Stimulated activated CD8-positive, alpha-beta memory T cell treated with anti-CD3 and anti-CD28 coated beads, Interleukin-7, amount 100 ng/mL, for 1 hour (primary cell): ENCODE measurements at places on chromosomes 4 and X.

DNA sequence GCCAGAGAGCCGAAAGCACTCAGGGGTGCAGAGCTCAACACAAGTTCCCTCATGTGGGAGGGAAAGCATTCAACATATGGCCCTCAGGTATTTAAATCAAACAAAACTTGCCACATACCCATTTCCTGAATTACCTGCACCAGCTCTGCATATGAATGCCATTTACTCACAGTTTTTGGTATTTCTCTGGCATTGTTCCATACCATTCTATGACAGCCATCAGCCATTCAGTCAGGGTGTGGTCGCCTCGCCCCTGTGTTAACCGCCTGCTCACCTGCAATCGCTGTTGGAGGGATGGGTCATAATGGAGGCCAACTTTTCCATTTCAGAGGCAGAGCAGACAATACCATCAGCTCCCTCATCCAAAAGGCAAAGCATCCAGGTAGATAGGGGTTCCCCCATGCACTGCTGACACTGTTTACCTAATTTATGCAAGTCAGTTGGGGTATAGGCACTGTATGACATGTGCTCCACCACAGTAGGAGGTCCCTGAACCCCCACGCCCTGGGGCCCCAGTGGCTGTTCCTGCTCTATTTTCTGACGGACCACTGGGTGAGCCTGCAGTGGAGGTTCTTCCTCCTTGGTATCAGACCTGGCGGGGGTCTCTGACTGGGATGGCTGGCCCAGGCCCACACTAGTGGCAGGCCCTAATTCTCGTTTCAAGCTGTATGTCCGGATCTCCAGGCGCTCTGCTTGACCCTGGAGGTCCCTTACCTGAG, 227.1 kb downstream of the ADGRL3 start:
- no peak for DNase-seq

- no peak for DNase-seq
Measured at GRCh38 chr4:176676901-176677300, 115.8 kb downstream of the VEGFC start.

DNA sequence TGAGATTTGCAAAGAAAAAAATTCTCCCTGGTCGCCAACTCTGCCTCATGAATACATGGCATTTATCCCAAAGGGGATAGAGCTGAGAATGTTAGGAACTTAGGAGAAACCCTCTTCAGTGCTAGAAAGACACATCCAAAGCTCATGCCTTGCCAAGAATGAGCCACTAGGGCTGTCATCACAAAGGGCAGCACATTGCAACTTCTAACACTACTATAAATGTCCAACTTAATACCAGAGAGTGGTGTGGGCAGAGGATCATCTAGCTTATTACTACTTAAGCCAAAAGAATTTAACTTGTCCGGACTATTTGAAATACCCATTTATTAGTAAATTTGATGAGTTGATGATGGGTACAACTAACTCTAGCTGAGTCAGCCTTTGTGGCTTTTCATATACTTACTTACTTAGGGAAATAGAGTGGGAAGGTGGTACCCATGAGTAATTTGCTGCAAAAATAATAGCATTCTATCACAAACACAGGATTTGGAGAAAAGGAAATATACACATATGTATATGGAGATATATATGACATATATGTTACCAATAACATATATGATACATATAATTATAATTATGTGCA, 66.3 kb upstream of the GAB1 start:
- no peak for DNase-seq

DNA sequence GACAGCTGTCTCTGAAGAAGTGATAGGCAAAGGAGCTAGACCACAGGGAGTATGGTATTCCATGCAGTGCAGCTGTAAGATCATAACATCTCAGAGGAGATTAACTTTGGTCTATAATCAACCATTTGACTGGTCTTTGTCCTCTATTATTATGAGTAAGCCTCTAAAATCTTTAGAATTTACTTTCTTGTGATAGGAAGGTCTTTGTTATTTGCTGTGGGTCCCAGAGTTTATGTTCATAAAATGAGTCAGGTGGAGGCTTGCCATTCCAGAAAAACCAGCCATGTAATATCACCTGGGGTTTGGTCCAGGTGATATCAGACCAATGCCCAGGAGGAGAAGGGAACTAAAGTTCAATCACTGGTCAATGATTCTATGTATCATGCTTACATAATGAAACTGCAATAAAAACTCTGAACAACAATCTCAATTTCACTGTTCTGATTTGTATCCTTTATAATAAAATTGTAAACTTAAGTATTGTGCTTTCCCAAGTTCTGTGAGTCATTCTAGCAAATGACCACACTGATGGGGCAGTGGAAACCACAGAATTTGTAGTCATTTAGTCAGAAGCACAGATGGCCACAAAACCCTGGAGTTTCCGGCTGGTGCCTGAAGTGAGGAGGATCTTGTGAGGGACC, 239.6 kb upstream of the TRAM1L1 start:
- no peak for DNase-seq

- DNase-seq = no peak
Measured at GRCh38 chr4:65450899-65451298, 219.4 kb downstream of the EPHA5 start.

GRCh38 chr4:155667568-155668511, 1.2 kb downstream of the GUCY1A1 start:
- no peak for DNase-seq

GRCh38 chr4:6071959-6072720, 53.9 kb upstream of the C4orf50 start:
- DNase-seq = no peak

- DNase-seq = no peak
Measured at GRCh38 chrX:10531927-10532326, 88.5 kb downstream of the MID1 start.

DNA sequence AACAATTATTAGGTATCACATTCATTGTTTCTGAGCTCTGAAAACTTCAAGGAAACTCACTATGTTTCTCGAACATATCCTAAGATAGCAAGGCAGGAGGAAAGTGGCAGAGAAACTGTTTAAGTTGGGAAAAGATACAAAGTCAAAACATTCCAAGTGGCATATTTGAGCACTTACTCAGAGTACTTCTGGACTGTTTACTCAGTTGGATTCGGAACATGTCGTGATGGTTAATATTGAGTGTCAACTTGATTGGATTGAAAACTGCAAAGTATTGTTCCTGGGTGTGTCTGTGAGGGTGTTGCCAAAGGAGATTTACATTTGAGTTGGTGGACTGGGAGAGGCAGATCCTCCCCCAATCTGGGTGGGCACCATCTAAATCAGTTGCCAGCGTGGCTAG, 298.3 kb downstream of the IL1RAPL2 start:
- no peak for DNase-seq

- DNase-seq = no peak
Measured at GRCh38 chr4:151530230-151530629, 121.3 kb downstream of the FHIP1A start.

DNA sequence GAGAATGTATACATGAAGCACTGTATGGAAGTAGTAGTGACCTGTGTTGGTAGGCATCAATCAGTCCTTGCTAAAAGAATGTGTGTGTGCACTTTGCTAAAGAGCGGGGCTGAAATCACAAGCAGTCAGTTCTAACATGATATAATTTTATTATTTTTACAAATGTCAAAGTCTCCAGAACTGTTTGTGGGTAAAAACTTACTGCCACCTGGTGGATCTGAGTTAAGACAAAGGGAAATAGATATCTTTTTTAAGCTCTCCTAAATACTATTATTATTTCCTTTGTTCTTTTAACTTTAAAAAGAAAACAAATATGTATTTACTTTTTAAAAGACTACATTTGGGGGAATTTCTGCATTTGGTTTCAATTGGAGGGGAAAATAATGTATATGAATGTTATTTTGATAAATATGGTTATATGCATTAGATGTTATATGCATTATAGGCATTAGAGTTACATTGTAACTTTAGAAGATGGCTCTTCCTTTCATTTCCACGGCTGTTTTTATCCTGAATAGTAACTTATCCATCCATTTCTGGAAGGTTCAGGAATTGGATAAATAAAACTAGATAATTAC, 7.8 kb upstream of the CLOCK start:
- DNase-seq = no peak

GRCh38 chr4:183746305-183747229, 87.5 kb downstream of the TRAPPC11 start:
- DNase-seq = no peak

DNA sequence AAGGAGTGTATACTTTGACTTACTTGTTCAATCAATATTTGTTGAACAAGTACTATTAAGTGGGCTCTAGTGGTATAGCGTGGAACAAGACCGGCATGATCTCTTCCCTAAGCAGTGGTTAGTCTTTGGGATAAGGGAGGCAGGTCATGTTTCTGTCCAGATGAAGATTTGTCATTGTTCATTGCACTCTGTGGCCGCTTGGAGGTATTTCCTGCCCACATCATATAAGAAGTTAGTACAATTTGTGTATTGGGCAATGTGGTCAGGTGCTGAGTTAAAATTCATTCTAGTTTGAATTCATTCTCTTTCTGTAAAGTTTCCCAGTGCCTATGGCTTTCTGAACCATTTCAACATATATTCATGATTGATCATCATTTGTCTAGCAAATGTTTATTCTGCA, 101.1 kb upstream of the SHISA3 start:
- no peak for DNase-seq

- DNase-seq = no peak
Measured at GRCh38 chrX:10235851-10236250, 79.1 kb downstream of the CLCN4 start.

DNA sequence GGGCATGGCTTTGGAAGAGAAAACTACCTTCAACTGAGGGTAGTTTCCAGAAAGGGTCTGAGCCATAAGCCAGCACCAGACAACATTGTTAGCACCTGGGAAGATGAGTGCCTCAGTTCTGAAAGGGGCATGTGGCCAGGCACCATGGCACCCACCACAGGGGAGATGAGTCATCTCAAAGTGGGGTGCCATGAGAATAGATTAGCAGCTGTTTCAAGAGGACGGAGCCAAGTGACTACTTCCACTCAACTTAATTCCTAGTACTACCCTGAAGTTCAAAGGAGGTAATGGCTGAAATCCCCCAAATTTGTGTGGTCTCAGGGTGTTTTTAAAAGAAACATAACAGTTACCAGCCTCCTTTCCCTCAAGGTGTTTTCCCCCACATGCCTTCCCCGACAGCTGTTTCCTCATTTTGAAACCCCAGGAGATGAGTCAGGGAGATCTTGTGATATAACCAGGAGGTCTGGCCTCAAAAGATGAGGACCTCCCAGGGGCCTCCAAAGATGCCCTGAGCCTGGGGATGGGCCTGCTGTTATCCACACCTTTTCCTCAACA, 27.8 kb upstream of the FTHL17 start:
- DNase-seq = no peak

GRCh38 chr4:61003301-61003700, 196.8 kb upstream of the ADGRL3 start:
- no peak for DNase-seq

DNA sequence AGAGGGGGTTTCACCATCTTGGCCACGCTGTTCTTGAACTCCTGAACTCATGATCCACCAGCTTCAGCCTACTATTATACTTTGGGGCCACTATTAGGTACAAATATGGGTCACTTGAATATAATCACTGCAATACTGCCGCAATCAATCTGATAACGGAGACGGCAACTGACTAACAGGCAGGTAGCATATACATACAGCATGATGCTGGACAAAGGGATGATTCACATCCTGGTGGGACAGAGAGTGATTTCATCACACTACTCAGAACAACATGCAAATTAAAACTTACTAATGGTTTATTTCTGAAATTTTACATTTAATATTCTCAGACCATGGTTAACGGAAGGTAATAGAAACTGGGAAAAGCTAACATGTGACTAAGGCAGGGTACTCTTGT, 10.9 kb downstream of the LRBA start:
- DNase-seq = no peak

DNA sequence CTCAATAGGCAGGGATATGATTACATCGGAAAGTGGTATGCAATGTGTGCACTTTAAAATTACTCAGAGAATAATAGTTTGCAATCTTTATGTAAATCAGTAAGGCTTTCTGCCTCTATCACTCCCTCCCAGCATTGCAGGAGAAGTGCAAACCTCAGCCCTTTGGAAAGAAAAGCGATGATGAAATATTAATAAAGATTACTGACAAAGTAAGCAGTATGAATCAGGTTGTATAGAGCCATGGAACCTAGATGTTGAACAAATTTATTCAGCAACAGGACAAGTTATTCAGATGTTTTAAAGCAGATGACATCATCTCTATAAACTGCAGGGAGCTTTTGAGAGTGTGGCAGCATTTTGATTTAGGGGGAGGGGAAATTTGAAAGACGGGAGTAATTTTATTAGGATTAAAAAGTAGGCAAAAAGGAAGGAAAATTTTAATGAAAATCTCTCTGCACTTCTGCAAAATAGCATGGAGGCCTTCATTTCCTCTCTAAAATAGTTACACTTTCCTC, 631.7 kb upstream of the GRIA3 start:
- no peak for DNase-seq

DNA sequence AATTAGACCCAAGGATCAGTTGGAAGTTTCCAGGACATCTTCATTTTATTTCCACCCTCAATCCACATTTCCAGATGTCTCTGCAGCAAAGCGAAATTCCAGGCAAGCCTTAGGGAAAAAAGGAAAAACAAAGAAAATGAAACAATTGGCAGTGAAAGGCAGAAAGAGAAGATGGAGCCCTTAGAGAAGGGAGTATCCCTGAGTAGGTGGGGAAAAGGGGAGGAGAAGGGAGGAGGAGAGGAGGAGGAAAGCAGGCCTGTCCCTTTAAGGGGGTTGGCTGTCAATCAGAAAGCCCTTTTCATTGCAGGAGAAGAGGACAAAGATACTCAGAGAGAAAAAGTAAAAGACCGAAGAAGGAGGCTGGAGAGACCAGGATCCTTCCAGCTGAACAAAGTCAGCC, at the start of gene PLP1:
Gene PLP1 (plus strand): TSS at position 295 of the 400 bp plus-strand sequence. CDS start 156 bp downstream, outside the sequence.
- DNase-seq = no peak

GRCh38 chr4:23355258-23355657, 534.6 kb downstream of the PPARGC1A start:
- DNase-seq = no peak

DNA sequence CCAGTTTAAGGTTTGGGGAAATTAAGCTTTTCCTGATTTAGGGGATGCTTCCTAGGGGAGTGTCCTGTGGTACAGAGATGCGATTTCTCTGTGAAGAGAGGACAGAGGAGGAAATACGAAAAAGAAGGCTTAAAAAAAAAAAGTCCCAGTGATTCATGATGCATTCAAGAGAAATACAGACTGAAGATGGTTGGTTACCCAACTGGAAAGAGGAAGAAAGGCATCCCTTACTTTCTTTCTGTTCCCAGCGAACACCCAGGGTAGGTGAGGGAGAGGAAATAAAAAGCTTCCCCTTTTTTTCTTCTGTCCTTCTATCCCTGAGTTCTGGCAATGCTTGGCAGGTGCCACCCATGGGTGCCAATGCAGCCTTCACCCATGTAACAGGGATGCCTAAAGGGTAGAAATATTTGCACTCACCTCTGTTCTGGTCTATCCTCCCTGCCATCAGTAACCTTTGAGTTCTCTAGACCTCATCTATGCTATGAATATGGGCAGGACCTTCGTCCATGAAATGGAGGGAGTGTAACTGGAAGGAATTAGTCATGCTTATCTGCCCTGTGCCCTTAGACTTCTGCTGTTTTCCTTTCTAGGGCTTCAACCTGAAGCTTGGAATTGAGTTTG, 230.1 kb upstream of the GALNTL6 start:
- DNase-seq = no peak

DNA sequence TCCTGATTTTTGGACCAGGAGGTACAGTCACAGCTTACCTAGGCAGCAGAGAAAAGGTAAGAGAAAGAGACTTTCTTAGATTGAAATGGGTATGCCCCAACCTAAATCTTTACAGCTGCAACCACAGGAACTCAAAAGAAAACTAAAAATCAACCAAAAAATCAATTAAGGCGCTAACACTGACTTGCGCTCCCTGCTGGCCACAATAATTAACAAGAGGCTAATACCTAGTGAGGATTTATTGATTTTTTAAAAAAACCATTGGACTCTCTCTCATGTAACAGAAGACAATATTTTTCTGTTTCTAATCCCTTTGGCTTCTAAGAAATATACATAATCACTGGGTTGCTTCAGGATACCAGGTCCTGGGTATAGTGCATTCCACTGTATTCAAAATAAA, 153.9 kb upstream of the TENM3 start:
- DNase-seq = no peak
